ENCODE measurements at places on chromosomes 1 and 21. TPM values are rescaled to one million over a fixed set of nuclear protein-coding genes. Genes with fewer than 3 reads are reported as not detected.

Gene ANP32E
- polyA plus RNA-seq: 35.2 TPM

Gene TIE1
- 55.3 TPM for polyA plus RNA-seq

Gene CSF1
- polyA plus RNA-seq: 14.4 TPM

Gene IL23R
- not detected for polyA plus RNA-seq

Gene CD101
- polyA plus RNA-seq: 7.9 TPM

Gene GRIK3
- 0.50 TPM for polyA plus RNA-seq

Gene ANGEL2
- 31.9 TPM for polyA plus RNA-seq

Gene C1orf53
- 1.0 TPM for polyA plus RNA-seq

Gene NHLH2
- 0.10 TPM for polyA plus RNA-seq

Gene GJB5
- 0.39 TPM for polyA plus RNA-seq

Gene KRTAP13-2
- polyA plus RNA-seq: not detected

Gene NPR1
- polyA plus RNA-seq: 17.2 TPM

Gene OR2L13
- polyA plus RNA-seq: not detected

Gene PYHIN1
- 0.23 TPM for polyA plus RNA-seq

Gene TMOD4
- 27.4 TPM for polyA plus RNA-seq

Gene LRRC53
- polyA plus RNA-seq: not detected

Gene ADAM30
- polyA plus RNA-seq: not detected

Gene LCE3E
- not detected for polyA plus RNA-seq

Gene OPRD1
- polyA plus RNA-seq: 0.74 TPM

Gene NBPF20
- 4.4 TPM for polyA plus RNA-seq

Gene HSD3B1
- not detected for polyA plus RNA-seq

Measured in hindlimb muscle (tissue), 1 donor.